ENCODE measurements at places on chromosomes 4 and X.

- DNase-seq, result no peak
Measured at GRCh38 chr4:132124624-132124974, 1024.5 kb upstream of the PCDH10 start.

DNA sequence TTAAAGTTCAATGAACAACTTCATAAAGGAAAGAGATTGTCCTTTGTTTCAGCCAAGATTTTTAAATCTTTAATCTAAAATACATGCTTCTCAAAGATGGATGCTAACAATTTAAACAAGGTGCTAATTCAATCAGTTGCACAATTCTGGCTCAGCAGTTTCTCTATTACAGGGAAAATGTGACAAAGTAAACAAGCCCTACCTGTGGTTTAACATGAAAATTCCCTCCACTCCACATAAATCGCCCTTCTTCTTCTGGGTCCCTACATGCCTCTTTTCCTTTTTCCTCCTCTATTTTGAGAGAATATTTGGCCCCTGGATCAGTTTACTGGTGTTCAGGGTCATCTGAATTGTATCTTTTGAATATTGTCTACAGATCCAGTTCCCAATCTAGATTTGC, 80.6 kb downstream of the FRYL start:
- DNase-seq, result no peak

- DNase-seq, result no peak
Measured at GRCh38 chr4:25535278-25535677, 120.4 kb upstream of the SLC34A2 start.

DNA sequence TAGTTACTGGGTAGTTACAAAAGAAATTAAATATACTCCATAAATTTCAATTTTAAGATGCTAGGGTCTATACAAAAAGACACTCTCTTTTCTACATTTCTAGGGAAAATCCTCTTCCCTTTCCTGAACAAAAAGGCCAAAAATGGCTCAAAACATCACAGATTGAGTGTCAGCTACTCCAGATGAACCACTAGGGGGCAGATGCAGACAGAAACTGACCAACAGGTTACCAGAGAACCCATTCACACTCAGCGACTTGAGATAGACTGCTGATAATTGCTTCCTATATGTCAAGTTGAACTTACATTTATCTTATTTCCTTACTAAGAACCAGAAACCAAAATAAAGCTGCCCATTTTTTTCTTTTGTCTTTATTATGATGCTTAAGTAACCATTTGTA, 83.4 kb upstream of the MID1IP1 start:
- no peak for DNase-seq

GRCh38 chrX:130176354-130176776, 4.6 kb downstream of the RAB33A start:
- no peak for DNase-seq

DNA sequence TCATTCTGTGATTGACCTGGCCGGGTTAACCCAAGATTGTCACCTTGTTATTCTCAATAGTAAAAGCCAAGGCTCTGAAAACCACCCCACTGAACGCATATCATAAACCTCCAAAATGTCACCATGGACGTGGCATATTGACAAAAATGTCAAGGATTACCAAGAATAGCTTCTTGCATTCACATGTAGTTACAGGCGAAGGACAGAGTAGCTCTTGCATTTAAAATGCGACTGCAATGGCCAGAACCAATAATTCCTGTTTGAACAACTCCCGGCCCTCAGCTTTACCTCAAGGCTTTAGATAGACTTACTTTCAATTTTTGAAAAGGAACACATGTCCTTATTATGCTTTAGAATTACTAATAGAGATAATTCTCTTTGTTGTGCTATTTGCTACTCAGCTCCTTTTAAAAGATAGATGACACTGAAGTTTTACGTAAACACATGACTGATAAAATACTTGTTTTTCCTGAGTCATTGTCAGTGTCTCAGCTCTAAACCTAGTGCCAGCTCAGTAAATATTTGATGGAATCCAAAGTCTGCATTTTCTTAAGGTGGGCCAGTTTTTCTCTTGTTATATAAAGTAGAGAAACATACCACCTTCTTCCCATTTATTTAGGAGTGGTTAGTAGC, 66.3 kb downstream of the CLDN34 start:
- DNase-seq, result no peak
